NCI-H1105 treated with DMSO at 0.1 percent for 48 hours (cell line): ENCODE measurements at places on chromosomes 3 and 15.

DNA sequence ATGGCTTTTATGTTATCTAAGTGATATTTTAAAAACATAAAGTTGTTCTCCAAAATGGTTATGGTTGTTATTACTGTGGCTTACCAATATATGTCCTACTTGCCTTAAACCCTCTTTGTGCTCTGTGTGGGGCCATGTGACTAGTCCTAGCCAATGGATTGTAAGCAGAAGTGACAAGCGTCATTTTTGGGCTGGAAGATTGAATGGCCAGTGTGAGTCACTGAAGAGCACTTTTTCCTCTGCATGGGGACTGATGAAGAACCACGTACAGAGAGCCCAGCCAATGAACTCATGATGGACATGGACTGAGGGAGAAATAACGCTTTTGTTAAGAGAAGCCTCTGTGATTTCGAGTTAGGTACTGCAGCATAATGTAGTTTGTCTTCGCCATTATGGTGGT is 332.7 kb downstream of the EDEM1 start:
- DNase-seq: no peak

DNA sequence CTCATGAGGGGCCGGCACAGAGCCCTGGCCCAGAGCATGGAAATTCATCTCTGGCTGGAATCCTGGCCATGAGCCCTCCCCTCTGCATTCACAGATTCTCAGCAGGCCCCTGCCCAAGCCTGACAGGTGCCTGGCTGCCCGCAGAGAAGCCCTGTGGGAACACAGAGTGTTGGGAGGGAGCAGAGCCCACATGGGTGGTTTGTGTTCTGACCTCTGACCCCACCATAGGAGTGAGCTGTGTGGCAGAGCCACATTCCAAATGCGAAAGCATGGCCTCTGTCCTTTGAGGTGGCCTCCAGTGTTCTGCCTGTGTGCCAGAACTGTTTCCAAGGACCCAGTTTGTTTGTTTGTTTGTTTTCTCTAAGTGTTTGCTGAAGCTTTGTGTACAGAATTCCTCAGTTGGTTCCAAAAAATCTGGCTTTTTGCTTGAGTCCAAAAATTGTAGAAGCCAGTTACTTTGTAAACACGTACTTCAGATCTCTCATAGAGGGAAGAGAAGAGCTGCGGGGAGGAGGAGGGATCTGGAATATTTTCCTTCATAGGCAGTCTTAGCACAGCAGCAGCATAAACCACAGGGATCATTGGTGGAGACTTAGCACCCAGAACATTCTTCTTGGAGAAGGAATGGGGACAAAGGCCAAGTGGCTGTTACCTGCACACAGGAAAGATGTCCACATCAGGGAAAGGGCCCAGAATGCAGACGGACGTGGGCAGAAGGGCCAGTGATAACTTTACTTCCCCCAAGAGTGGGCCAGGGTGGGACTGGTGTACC is 36.0 kb downstream of the GRAMD2A start:
- no peak for DNase-seq

DNA sequence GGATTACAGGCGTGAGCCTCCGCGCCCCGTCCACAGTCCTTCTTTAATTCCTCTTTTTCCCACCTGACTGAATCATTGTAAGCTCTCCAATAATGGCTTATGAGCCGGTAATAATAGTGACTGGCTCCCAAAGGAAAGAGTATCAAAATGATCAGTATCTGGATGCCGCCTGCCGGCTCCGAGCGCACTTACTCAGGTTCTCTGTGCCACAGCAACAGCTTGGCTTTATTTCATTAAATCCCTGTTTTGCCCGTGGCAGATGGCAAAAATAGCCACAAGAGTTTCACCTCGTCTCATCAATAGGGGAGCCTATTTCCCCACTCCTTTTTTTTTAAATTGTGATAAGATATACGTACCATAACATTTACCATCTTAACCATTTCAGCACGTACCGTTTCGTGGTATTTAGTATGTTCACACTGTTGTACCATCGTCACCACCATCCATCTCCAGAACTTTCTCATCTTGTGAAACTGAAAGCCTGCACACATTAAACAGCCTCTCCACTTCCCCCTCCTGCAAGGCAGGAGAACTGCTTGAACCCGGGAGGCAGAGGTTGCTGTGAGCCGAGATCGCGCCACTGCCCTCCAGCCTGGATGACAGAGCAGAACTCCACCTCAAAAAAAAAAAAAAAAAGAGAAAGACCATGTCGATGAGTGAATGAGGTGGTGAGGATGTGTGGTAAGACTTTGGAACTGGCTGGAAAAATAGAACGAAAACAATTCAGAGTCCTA is 80.7 kb upstream of the DLG1 start:
- DNase-seq: no peak

- no peak for DNase-seq
These were observed 64.4 kb downstream of the ABI3BP start for GRCh38 chr3:100928638-100929428.

GRCh38 chr15:66476535-66476934 is 21.0 kb downstream of the SNAPC5 start:
- no peak for DNase-seq

DNA sequence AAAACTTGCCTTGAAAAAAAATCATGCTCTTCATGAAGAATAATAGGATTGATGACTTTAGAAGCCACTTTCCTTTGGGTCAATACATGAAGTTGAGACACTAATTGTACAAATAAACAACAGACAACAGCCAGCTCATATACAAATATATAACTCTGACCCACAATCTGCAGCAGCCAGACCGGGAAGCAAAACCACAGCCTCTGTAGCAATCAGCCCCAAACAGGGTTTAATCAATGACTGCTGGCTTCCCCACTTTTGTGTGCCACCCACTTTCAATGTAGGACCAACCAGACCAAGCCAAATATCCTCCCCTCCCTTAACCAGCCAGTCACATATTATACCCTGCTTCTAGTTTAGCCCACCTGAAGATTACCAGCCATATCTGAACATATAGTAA is 39.0 kb downstream of the IFT57 start:
- peak; percentile 78 for DNase-seq

DNA sequence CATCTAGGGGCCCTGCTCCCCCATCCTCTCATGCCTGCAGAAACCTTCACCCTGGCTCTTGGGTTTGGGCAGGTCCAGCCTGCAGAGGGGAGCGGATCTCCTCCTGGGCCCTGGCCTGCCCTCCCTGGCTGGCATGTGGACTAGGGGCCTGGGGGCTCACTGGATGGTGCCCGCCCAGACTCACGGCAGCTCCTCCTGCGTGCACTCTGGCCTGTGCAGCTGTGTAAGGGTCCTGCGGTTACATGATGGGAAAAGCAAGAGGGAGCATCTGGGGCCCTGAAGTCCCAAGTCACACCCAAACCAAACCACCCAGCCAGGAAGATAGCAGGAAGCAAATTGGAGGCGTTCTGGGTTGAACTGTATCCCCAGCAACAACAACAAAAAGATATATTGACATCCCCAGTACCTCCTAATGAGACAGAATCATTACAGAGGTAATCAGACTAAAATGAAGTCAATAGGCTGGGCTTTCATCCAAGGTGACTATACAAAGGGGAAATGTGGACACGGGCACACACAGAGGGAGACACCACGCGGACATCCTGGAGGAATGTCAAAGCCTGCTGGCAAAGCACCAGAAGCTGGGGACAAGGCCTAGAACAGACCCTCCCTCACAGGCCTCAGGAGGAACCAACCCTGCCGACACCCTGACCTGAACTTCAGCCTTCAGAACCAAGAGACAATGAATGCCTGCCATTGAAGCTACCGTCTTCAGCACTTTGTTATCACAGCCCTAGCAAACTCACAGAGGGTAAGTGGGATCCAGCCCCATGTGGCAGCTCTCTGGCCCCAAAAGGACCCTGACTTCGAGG is 10.4 kb upstream of the CLK3 start:
- DNase-seq: peak; percentile 5

DNA sequence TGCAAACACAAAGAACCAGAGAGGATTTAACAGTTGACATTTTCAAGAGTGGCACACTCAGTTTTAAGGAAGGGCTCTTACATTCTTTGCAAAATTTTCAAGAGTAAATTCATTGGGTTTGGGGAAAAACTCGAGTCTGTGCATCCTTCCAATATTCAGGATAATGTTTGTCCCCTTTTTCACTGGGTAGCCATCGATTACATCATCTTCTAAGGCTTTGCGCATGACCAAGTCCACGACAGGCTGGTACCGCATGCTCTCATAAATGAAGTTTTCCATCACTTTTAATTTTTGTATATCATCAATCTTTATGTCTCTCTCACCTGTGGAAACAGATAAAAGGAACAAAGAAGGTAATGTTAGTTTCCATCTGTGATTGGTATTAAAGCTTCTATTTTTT is 117.5 kb upstream of the TNFAIP8L3 start:
- DNase-seq: no peak

DNA sequence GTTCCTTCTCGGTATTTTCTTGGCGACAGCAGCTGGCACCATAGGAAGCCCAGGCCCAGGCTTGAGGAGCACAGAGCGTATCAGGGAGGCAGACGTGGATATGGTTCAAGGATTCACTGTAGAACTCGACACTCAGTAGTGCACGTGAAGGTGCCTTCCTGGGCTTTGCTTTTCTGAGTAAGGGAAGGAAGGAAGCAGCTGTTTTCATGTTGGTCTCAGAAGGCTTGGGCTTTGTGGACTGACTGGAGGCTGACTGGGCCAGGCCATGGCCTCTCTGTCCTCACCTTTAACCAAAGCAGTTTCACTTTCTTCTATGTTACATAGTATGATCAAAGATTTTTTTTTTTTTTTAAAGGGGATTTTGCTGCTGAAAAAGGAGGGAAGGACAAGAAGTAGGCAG is 6.9 kb upstream of the GHRL start:
- DNase-seq: no peak

- DNase-seq: peak; percentile 70
These were observed 35.8 kb downstream of the SCG5 start for GRCh38 chr15:32677238-32677750.

- no peak for DNase-seq
These were observed 12.3 kb upstream of the UBA7 start for GRCh38 chr3:49826016-49826415.

- DNase-seq: no peak
These were observed 73.0 kb downstream of the UQCC5 start for GRCh38 chr3:52609316-52609815.

DNA sequence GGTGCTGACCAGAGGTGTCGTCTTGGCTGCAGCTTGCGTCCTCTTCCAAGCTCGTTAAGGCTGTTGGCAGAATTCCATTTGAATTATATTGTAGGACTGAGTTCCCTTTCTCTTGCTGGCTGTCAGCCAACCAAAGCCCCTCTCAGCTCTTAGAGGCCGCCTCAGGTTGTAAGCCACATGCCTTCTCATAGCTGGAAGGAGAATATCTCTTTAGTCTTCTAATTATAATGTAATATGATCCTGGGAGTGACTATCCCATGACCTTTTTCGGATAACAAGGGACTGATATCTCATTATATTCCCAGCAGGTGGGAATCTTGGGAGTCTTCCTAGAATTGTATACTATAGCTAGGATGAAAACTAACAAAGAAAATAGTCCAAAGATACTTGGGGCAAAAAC is 4.8 kb downstream of the SCG5 start:
- DNase-seq: peak; percentile 90

DNA sequence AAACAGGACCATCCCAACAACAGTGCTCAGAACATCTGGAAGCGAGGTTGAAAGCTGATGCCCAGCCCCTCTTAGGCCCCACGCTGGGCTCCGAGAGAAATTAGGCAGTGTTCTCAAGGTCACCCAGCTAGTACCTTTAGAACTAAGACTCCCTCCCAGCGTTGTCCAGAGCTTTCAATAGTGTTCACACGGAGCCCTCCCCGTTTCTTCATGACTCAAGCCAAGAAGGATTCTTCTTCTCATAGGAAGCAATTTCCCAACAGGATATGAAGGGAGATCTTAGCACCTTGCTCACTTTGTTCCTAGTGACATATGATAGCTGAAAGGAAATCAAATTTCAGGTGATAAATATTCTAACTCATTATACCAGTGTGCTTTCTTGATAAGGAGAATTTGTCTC is 244.2 kb upstream of the ST8SIA2 start:
- no peak for DNase-seq
